ENCODE measurements at places on chromosomes 5 and 9.

GRCh38 chr9:118290116-118290515, 585.9 kb downstream of the TLR4 start:
- no peak for DNase-seq

DNA sequence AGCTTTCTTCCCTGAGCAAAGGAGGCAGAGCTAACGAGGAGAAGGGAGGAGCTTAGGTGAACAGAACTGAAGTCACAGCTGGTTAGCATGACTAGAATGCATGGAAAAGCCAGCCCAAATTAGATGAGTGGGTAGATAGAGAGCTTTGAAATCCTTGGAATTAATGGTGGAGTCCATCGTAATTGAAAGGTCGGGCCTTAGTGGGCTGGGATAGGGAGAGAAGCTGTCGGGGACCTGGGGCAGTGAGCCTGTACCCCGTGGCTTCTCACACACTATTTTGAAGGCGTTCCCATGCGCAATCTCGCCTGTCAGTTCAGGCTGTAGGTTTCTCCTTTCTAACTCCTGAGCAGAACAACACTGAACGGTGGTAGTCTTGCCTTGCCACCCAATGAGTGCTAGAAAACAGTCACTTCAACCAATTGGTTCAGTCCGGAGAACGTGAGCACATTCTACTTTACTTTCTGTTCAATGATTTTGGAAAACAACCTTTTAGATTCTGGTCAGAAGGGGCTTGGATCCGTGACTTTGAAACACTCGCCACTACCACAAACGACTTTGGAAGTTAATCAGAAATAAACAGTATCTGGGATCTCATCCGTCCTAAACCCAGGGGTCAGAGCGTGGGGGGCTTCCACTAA, 655 bp upstream of the RAI14 start:
- peak; percentile 89 for DNase-seq

GRCh38 chr5:110841137-110841536, 102.3 kb downstream of the SLC25A46 start:
- no peak for DNase-seq

DNA sequence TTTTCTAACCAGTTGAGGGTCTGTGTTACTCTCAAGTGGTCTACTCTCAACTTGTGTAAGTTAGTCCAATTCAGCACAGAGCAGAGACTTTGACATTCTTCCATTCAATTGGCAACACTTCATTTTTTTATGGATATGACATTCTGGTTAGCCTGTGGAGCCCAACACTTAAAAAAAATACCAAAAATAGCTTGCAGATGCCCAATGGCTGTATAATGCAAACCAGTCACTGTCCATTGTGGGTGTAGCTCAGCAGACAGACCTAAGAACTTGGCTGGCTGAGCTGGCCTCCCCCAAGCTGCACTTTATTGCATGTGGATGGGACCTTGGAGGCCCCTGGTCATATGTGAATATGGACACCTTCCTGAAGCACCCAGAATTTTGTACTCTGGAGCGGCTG, 103.2 kb downstream of the DPYSL3 start:
- no peak for DNase-seq

GRCh38 chr5:133868946-133869518, 99.4 kb downstream of the C5orf15 start:
- peak; percentile 78 for DNase-seq

- DNase-seq, result no peak
Observed at GRCh38 chr9:106038266-106039001, 344.1 kb downstream of the TMEM38B start.

DNA sequence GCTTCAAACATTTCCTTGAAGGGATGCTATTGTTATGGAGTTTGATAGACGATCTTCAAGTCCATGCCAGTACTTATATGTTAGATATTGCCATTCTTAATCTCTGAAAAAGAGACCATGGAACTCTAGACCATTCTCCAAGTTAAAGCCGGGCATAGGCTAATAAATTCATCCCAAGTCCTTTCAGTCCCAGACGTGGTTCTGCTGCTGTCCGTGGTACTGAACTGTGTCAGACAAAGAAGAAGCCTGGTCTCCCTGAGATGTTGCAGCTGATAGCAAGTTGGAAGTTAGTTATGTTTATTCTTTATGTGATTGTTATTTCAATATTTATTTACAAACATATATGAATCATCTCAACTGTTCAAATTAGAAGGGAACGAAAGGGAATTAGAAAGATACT, 158.7 kb downstream of the NMUR2 start:
- DNase-seq, result peak; percentile 28

DNA sequence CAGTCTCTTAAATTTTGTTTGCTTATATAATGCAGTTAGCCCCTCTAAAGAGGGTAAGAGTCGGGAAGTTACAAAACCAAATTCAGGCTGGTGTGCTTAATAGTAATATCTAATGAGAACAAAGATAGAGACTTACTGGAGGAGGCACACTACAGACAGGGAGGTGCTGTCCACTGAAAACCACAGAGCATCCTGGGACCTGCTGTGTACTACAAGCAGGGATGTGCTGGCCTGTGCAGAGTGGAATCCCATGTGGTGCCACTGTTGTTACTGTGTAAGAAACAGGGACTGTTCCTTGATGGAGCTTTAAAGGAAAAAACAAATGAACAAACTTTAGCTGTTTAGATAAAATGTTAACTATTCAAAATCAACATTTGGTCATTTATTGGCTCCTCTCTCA, 42.4 kb downstream of the RNF38 start:
- DNase-seq, result no peak

DNA sequence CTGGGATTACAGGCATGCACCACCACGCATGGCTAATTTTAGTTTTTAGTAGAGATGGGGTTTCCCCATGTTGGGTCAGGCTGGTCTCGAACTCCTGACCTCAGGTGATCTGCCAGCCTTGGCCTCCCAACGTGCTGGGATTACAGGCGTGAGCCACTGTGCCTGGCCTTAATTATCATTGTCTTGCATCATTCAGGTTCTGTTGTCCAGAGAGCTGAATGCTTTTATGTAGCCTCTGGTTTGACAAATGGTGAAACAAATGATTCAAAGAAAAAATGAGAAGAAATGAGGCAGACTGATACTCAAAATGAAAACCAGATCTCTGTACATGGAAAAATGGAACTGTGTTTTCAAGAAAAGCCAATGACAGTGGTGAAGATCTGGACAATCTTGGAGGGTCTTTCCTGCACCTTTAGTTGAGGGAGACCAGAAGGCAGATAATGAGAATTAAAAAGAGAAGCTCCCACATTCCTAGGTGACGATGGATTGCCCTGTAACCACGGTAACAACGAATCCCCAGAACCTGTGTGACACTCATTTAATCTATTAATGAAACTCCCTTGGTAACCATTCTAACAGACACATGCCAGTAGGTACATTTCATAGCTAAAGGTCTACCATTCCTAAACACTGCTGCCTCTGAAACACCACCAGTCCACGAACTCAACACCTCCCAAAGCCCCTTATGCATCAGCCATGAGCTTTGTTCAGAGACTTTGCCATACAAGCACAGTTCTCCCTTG, 1.6 kb downstream of the TEX48 start:
- no peak for DNase-seq

DNA sequence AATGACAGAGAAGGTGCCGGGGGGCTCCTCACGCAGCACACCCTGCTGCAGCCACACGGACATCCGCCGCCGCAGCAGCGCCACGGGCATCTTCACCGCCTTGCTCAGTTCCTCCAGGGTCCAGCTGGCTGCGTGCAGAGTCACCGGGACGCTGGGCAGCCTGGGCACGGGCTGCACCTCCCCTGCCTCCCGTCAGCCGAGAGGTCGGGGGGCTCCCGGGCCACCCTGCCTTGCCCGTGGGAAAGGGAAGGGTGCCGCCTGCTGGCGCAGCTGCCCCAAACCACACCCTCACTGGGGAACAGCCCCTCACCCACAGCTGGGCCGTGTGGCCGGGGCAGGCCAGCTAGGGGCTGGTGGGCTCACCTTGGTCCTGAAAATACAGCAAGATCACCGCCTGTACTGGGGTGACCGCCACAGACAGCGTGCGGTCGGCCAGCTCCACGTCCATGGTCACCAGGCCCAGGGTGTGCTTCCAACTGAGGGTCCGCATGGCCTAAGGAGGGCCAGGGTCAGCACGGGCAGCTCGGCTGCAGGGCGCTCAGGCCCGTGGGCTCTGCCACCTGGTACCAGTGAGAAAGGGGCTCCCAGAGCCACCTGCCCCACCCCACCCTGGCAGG, 3.6 kb upstream of the TMEM210 start:
- DNase-seq, result no peak

DNA sequence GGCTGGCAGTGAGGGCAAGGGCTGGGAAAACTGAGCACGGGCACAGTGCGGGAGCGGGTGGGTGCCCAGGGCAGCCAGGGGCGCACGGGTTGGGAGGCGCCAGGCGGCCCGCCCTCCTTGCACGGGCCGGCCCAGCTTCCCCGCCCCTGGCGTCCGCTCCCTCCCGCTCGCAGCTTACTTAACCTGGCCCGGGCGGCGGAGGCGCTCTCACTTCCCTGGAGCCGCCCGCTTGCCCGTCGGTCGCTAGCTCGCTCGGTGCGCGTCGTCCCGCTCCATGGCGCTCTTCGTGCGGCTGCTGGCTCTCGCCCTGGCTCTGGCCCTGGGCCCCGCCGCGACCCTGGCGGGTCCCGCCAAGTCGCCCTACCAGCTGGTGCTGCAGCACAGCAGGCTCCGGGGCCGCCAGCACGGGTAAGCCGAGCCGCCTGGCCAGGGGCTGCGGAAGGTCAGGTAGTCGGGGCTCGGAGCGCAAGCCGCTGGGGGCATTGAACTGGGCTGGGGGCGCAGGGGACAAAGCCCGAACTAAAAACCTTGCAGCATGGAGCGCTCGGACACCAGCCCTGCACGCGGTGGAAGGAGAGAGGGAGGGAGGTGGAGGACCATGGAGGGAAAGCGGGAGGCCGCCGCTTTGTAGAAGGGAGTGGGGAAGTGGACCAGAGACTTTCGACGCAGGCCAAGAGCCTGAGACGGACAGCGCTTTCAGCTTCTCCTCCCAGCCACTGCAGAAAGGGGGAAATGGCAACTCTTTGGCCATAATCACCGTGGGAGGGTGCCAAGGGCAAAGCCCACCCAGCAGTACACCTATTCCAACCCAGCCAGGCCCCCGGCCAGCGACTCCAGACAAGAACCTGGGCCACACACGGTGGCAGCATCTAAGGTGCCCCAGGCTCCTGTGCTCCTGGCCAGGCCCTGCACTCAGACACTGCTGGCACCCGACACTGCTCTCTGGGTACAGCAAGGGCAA, at the start of gene TGFBI:
Gene TGFBI, plus strand, starts transcription at position 207 of the 961 bp plus-strand sequence. Its CDS starts 68 bp downstream, at position 275.
- DNase-seq, result peak; percentile 66

DNA sequence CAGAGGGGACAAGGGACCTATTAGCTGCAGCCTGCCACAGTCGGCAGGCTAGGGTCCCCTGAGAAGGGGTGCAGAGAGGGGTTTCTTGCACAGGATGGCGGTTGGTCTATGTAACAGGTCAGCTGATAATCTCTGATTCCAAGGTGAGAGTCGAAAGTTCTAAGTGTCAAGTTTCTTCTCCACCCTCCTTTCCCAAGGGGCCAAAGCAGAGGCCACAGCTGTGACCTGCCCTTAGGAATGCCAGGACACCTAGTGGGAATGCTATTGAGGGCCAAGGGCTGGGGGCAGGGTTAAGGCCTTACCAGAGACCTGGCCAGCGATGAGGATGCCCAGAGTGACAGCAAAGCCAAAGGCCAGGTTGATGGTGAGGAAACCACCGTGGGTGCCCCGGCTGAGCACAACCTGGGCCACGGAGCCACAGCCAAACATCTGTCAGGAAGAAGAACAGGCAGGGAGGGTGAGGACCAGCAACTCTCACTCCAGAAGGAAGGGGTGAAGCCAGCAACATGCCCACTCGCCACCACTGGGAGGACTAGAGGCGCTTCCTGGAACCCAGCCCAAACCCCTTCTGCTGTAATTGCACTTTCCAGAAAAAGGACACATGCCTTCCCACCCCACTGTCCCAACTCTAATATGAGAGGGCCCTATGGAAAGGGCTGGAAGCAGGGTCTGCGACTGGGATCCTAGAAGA, 3.8 kb downstream of the AQP3 start:
- no peak for DNase-seq

- no peak for DNase-seq
Observed at GRCh38 chr5:123673107-123673506, 161.1 kb downstream of the CSNK1G3 start.

DNA sequence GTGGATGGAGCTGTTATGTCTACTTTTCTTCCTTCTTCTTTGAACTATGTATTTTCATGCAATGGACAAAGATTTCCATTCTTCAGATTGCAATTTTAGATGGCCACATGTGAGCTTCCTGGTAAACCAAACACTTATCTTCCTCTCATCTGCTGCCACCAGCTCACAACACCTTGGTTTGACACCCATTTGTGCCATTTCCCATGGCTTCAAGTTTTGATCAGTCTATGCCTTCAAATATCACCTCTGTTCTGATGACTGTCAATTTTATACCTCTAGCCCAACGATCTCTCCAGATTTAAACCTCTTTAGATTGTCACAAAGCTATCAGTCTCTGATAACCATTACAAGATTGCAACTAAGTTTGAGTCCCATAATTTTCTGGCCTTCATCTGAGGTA, 147.2 kb downstream of the TMEM38B start:
- no peak for DNase-seq

DNA sequence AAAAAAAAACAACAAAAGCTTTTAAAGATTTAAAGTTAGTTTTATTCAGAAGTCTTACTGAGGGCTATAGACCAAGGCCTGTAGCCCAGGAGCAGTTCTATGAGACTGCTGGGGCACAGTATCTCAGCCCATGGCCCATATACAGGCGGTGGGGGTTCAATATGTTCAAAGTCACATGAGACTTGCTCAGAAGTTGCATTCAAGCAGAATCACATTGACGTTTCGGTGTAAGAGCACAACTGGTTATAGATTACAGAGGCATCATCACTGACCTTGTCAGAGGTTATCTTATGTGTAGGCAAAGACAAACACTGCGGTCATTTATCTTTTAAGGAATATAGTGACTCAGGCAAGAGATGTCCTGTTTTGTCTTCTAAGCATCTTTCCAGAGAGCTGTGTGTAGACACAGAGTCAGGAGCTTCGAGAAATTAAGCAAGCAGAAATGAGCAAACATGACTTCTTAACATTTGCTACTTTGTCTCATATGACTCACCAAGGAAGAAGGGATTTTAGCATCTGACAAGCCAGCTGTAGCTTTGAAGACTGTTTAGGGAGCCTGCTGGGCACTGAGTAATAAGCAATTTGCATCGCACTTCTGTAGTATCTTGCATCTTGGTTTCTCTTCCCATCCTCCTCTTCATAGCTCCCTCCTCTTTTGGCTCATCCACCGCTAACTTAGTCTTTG, 12.9 kb upstream of the F2RL1 start:
- peak; percentile 24 for DNase-seq

GRCh38 chr5:147935032-147935431, 28.7 kb upstream of the C5orf46 start:
- DNase-seq, result no peak

- peak; percentile 92 for DNase-seq
Observed at GRCh38 chr5:179801304-179802206, 5.1 kb downstream of the MGAT4B start.

- DNase-seq, result no peak
Observed at GRCh38 chr5:171865471-171865870, 79.9 kb downstream of the SMIM23 start.

GRCh38 chr5:1975898-1976765, 93.4 kb upstream of the IRX4 start:
- no peak for DNase-seq

GRCh38 chr9:26662476-26662875, 230.1 kb downstream of the CAAP1 start:
- DNase-seq, result no peak
